ENCODE measurements at places on chromosomes 2 and 18.

- peak; percentile 71 for DNase-seq
These were observed 98.7 kb upstream of the SLC66A3 start for GRCh38 chr2:11056614-11057013.

DNA sequence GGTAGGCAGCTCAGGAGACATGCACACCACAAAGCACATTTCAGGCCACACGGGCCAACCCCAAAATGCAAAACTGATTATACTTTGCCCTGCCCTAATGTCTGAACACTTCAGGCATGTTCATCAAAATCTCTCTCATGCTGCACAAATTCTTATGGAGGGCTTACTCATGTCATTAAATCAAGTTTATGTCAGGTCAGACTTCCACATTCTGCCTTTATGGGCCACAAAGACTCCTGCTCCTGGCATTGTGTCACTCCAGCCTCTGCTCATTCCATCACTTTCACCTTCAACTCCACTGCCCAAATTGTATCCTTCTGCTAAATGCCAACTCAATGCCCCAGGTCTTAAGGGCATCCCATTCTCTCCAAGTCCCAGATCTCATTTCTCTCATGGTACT, 9.2 kb downstream of the UXS1 start:
- no peak for DNase-seq

GRCh38 chr2:209817844-209818271, 46.2 kb downstream of the UNC80 start:
- DNase-seq: no peak

DNA sequence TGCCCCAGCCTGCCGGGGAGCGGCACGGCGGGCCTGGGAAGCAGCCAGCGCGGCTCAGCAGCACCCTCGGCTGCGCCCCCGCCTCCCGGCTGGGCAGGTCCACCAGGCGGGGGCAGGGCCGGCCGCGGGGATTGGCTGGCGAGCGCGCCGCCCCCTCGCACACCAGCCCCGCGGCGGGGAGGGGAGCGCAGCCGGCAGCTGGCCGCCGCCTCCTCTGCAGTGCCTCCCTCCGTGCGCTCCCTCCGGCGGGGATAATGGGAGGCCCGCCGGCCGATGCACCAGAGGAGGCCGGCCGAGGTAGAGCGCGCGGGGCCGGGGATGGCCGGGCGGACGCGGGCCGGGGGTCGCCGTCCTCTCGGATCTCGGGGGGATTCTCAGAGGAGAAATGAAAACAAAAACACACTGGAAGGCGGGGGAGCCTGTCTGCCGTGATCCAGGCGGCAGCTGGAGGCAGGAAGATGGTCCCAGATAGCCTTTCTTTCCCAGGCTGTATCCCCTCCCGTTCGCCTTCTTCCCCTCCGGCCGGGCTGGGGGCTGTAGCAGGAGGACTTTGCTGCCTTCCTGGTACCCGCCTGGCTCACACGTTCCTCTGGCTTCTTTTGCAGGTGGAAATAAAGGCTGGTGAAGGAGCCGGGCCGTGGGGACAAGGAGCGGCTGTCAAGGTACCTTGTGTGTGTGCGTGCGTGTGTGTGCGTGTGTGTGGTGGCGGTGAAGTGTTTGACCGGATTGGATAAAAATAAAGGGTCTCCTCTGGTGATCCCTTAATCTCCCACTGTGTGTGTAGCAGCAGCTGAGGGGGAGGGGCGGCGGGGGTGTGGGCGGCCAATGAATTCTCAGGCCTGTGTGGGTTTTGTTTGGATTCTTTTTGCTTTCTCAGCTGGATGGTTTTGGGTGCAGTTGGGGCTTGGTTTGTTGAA, 18.1 kb downstream of the TET3 start:
- DNase-seq: peak; percentile 59

- no peak for DNase-seq
These were observed 319.7 kb downstream of the LPIN1 start for GRCh38 chr2:12066116-12066515.

GRCh38 chr2:189273734-189274133, 94.2 kb upstream of the COL5A2 start:
- no peak for DNase-seq

GRCh38 chr18:55252901-55253300, 293.6 kb upstream of the CCDC68 start:
- DNase-seq: no peak

DNA sequence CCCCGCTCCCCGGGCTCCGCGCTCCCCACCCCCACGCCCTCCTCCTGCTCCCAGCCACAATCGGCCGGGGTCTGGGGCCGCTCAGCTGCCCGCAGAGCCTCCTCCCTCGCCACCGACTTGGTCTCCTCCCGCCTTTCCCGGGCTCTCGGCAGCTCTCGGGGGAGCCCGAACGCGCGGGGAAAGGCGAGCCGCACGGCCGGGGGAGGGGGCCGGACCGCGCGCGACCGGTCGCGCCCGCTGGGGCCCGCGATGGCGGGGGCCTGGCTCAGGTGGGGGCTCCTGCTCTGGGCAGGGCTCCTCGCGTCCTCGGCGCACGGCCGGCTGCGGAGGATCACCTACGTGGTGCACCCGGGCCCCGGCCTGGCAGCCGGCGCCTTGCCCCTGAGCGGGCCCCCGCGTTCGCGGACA, 327 bp downstream of the LTBP1 start:
- DNase-seq: no peak

- no peak for DNase-seq
These were observed 205.2 kb upstream of the RGPD4 start for GRCh38 chr2:107621186-107622165.

- DNase-seq: no peak
These were observed 78.0 kb upstream of the GAREM1 start for GRCh38 chr18:32548688-32549087.

DNA sequence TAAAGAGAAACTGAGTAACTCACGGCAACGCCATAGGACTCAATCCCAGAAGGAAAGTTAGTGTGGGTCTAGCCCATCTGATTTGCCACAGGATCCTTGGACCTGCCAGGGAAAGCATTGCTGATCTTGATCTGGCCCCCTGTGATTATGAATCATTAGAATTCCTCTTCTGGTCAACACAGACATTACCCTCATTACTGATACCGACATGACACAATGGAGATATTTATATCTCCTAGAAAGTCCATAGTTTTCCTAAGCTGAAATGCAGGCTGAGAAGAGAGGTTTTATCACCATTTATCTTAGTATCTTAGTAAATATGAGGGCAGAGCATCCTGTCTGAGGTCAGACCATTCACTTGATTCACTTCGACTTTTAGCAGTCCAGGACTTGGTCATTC, 75.5 kb upstream of the CCDC68 start:
- no peak for DNase-seq

GRCh38 chr2:235607546-235608199, 113.8 kb downstream of the AGAP1 start:
- no peak for DNase-seq

DNA sequence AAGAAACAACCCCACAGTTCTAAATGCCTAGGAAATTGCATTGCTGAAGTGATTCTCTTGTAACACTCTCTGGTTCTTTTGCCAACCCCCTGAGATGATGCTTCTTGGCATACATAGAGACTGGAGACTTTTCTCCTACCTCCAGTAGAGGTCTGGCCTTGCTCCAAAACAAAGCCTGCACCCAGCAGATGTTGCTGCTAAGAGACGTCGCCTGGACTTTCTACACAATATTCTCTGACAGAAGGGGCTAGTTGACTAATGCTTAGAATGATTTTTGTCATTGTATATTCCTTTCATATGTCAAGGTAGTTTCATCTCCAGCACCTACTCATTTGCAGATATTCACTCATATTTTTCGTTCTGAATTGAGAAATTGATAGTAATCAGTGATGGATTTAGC, 24.6 kb downstream of the SOWAHC start:
- DNase-seq: no peak

GRCh38 chr2:200406379-200406778, 99.9 kb downstream of the SPATS2L start:
- no peak for DNase-seq

DNA sequence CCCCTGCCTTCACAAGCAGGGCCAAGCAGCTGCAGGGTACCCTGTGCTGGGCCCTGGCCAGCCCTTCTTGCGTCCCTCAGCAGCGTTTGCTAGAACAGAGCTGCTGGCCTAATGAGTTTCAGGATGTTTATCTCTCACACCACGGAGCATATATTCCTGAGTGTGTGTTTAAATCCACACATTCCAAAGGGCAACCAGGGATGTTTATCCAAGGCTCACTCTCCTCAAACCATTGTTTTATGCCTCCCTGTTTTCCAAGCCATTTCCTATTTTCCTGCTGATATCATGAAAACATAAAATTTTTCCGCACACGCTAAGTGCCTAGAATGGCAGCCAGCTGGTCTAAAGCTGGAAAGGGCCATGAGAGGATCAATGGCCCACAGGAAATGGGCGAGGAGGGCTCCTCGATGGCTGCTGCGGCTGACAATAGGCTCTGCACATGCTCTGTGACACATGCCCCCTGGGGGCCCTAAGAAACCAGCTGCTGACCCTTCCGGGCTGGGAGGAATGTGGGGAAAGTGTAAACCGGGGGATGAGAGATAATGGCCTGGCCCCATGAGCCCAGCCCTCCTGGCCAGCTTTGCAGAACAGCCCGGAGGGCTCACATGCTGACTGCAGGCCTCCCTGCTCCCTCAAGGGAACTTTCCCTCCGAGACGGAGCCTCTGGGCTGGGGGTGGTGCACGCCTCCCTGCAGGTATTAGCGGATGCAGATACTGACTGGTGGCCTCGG, 194.0 kb downstream of the NDUFA10 start:
- no peak for DNase-seq

- peak; percentile 87 for DNase-seq
These were observed 297.1 kb downstream of the ARHGAP15 start for GRCh38 chr2:143426296-143426695.

DNA sequence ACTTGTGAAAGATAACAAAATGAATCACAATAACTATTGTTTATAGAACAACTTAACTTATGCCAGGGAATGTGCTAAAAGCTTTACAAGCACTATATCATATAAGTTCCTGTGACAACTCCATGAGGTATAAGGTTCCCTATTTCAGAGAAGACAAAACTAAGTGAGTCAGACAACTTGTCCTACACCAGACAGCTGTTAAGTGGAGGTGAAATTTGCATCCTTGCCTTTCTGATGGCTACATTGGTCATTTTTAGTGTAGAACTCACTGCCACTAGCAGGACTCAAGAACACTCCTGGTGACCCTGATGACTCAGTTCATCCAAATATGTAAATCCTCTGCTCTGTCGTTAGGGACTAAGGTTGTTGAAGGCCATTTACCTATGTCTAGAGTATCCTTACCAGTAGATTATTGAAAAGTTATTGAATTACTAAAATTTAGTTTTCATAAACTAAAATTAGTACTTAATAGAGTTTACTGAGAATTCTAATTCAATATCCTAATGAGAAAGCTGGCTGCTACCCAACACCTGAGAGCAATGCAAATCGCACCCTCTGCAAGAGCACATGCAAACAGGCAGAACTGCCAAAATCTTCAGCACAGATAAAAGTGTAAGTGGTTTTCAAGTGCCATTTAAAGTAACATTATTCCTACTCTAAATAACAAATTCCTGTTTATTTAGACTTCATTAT, 636.2 kb downstream of the NRXN1 start:
- peak; percentile 67 for DNase-seq

- DNase-seq: no peak
These were observed 53.3 kb downstream of the TRAPPC12 start for GRCh38 chr2:3432693-3433338.

- peak; percentile 54 for DNase-seq
These were observed 69.6 kb downstream of the MYO1B start for GRCh38 chr2:191314697-191315364.

DNA sequence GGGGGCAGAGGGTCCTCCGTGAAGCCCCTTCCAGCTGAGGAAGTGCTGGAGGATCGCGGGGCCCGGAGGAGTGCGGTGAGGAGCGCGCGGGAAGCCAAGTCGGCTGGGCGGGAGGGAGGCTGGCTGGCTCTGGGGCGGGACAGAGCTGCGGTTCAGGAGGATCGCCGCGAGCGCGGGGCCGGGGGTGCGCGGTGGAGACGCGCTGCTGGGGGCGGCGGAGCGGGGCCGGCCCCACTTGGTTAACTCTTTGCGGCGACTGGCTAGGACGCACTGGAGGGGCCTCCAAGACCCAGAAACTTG, 464 bp downstream of the CYBRD1 start:
- DNase-seq: no peak

GRCh38 chr18:40046596-40046995, 1908.4 kb upstream of the PIK3C3 start:
- no peak for DNase-seq

DNA sequence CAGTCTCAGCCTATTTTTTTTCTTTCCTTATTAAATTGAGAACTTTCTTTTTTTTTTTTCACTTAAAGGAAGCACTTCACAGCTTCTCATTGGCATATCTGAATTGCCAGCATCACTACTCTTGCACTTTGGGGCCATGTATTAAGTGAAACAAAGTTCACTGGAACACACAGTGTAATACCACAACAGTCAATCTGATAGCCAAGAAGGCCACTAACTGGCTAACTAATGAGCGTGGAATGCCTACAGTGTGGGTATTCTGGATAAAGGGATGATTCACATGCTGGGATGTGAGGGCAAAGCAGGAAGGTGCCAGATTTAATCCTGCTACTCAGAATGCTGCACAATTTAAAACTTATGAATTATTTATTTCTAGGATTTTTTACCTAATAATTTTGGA, 11.7 kb upstream of the C18orf63 start:
- peak; percentile 73 for DNase-seq

GRCh38 chr2:142307086-142307485, 176.3 kb upstream of the LRP1B start:
- peak; percentile 8 for DNase-seq
